ENCODE measurements at places on chromosomes 12 and 14. TPM values are rescaled to one million over a fixed set of nuclear protein-coding genes. Genes with fewer than 3 reads are reported as not detected.

LRRC10 gene
- not detected for total RNA-seq

PPP4R4 gene
- total RNA-seq = 2.5 TPM

TMCC3 gene
- 2.5 TPM for total RNA-seq

GRCh38 chr14:54975856-54976255 lies 51.0 kb downstream of the WDHD1 start:
- no peaks in the 10 kb centered on the region for H3K36me3 ChIP-seq
- H3K27me3 ChIP-seq = no peaks in the 10 kb centered on the region
- H3K4me1 ChIP-seq = peaks cover 14% of the 10 kb centered on the region
- H3K4me3 ChIP-seq = no peak overlapping the region

GRCh38 chr12:94690198-94690771 lies 39.9 kb upstream of the TMCC3 start:
- H3K36me3 ChIP-seq = no peaks in the 10 kb centered on the region
- H3K27ac ChIP-seq = no peak overlapping the region
- H3K4me1 ChIP-seq = no peaks in the 10 kb centered on the region
- H3K27me3 ChIP-seq = no peaks in the 10 kb centered on the region
- no peak for DNase-seq

DNA sequence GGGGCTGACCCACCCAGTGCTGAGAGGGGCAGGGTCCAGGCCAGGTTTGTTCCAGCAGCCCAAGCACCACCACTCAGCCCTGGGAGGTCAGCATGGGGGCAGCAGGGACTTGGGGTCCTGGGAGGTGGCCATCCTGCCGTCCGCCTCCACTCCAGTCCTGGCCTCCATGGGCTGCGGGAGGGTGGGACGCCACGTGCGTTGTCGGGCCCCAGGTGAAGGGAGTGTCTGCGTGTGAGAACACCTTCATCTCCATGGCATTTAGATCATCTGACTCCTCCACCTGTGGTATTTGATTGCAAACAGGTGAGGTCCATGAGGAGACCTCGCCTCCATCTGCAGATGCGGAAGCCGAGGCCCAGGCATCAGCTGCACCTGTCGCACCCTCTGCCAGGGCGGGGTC lies 44.1 kb downstream of the FBRSL1 start:
- H3K27ac ChIP-seq = no peak overlapping the region
- H3K4me3 ChIP-seq = no peak overlapping the region
- DNase-seq = no peak
- no peaks in the 10 kb centered on the region for H3K36me3 ChIP-seq
- H3K4me1 ChIP-seq = no peaks in the 10 kb centered on the region

DNA sequence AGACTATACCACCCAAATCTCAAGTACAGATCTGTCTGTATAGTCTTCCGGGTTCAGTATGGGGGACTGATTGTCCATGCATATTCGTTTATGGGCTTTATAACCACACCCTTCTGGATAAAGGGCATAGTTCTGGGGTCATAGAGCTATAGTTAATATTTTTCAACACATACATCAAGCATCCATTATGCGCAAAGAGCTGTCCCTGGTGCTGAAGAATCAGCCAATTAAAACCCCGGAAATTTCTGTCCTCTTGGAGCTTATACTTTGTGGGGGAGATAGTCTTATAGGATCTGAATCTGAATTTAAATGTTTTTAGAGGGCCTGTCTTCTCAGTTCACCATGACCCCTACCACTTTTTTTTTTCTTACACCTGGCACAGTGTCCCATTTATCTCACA lies 256.7 kb downstream of the SUDS3 start:
- no peak overlapping the region for H3K4me3 ChIP-seq
- H3K36me3 ChIP-seq = no peaks in the 10 kb centered on the region
- no peak overlapping the region for H3K27ac ChIP-seq
- peaks cover 6% of the 10 kb centered on the region for H3K4me1 ChIP-seq
- H3K27me3 ChIP-seq = no peaks in the 10 kb centered on the region

Data from right lobe of liver (tissue), 6 donors.